Brain (organoid and tissue), 16 donors: ENCODE measurements at places on chromosomes 1 and 21.

- DNase-seq = peak; percentile 20
Observed at GRCh38 chr1:29835406-29835805, 599.1 kb downstream of the PTPRU start.

DNA sequence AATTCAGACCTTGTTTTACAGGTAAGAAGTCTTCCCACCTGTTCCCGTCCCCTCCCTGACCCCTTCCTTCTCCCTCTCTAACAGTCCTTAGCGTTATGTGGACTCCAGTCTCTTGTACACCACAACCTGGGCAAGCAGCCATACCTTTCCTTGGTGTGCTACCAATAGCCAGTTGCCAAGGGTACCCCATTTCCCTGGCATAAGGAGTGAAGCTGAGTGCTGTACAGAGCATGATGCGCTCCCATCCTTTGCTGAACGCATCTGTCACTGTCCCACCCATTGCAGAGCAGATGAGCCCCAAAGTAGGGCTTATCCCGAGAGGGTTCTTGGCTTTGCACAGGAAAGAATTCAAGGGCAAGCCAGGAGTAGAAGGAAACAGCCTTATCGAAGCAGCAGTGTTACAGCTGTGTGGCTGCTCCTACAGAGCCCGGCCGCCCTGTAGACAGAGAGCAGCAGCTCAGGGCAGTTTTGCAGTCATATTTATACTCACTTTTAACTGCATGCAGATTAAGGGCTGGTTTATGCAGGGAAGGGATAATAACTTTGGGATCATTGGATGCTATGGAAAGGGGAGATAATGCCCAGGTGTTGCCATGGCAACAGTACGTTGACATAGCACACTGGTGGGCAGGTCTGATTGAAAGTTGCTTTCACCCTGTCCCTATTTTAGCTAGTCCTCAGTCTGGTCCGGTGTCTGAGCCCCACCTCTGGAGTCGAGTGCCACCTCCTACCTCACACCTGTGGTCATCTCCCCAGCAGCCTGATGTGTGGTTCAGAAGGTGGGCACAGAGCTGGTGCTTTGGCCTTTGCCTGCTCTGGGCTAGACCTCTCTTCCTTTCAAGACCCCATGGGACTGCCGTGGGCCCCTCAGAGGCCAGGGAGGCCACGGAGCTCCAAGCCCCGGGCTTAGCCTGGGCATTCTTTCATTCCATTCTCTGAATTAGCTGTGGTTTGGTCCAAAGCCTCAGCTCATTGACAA lies 5.1 kb downstream of the FHAD1 start:
- peak; percentile 64 for DNase-seq

GRCh38 chr21:16302851-16303282 lies 573.1 kb downstream of the USP25 start:
- peak; percentile 78 for DNase-seq

DNA sequence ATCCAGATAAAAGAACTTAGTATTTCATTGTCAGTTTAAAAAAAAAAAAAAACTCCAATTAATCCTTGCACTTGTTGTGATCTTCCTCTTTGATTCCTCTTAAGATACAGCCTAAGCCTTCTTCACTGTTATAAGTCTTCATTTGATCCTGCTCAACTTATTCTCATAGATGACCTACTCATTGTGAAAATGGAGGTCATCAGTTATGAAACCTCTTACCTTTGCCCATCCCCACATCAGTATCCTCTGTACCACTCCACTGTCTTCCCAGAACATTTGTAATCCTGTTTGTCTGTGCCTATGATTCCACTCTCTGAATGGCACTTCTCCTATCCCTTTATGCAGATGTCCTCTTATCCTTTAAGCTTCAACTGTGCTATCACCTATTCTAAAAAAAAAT lies 28.0 kb downstream of the ODR4 start:
- DNase-seq = no peak

- DNase-seq = no peak
Observed at GRCh38 chr1:145736191-145736590, 16.9 kb downstream of the CD160 start.

GRCh38 chr1:180287988-180288705 lies 58.1 kb downstream of the LHX4 start:
- DNase-seq = peak; percentile 54

GRCh38 chr1:205775717-205776056 lies 405 bp upstream of the RAB29 start:
- no peak for DNase-seq
